Left ventricle myocardium superior (tissue), 1 donor: ENCODE measurements at places on chromosomes 7 and 10. TPM values are rescaled to one million over a fixed set of nuclear protein-coding genes. Genes with fewer than 3 reads are reported as not detected.

DNA sequence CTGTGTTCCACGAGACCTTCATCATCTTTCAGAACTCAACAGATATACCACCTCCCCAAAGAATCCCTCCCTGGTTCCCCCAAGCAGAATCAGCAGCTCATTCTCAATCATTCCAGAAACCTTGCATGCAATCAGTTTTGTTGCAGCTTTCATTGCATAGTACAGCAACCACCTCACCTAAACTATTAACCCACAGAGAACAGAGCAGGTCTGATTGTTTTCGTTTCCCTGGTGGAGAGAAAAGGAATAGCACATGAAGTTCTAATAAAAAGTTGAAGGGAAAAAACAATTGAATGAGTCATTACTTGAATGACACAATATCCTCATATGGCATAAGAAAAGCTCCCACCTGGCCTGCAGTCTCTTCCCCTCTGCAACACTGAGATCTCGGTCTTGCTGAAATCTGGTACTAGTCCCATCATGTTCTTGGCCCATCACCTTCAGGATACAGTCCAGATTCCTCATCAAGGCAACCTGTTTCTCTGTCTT lies 147.1 kb upstream of the GDF10 start:
- no peak for DNase-seq

DNA sequence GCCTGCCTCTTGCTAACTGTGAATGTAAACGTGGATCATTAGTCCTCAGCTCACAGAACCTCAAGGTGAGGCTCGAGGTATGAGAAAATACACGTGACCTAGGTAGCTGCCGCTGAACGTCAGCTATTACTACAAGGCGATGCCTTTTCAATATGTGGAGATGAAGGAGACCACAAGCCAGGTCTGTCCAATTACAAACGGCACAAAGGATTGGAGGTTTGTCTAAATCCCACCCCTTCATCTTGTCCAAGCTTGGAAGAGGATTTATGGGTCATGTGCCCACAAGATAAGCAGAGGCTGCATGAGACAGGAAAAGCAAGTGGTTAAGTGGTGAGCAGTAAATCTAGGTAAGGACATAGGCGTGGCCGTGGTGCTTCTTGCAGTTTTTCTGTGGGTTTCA lies 3.4 kb downstream of the H2BK1 start:
- DNase-seq, result no peak

Gene EVX1
- total RNA-seq, result not detected

Gene GATAD1
- 13.1 TPM for total RNA-seq

Gene TRPV5
- total RNA-seq, result not detected

Gene PIK3AP1
- 7.5 TPM for total RNA-seq
